ENCODE measurements at places on chromosomes 13 and 19.

- DNase-seq: no peak
Measured at GRCh38 chr13:113607889-113608635, 23.5 kb downstream of the TFDP1 start.

- no peak for DNase-seq
Measured at GRCh38 chr13:51832471-51833152, 12.4 kb downstream of the TMEM272 start.

DNA sequence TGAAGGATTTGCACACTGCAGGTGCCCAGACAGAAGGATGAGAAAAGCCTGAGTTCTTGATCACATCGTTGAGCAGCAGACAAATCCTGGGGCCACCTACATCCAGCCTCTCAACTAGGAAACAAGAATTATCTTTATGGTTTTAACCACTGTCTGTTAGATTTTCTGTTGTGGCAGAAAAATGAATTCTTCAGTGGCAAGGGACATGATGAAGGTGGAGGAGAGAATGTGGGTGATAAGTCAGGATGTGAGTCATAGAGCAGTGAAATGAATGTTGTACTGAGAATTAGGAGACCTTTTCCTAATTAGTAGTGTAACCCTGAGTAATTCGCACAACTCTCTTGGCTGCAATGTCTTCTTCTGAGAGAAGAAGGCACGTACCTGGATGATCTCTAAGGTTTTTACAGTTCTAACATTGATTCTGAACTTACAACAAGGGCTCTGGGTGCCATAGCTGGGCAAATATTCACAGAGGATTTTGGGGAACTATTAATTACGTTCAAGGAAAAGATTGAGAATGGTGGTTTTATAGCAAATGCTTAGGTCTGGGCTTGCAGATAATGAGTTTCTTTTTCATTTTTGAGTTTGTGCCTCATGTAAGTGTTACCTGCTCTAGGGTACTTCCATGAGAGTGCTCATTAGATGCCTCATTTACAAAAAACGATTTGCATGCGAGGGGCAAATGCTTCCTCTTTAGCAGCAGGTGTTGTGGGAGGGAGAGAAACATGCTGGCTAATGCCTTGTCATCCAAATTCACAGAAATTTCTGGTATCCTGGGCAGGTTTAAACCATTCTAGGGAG is 111.0 kb upstream of the KL start:
- no peak for DNase-seq

GRCh38 chr13:110425444-110425780 is 118.3 kb downstream of the COL4A2 start:
- DNase-seq: no peak

- no peak for DNase-seq
Measured at GRCh38 chr13:45582408-45583076, 33.0 kb downstream of the ERICH6B start.

Data from activated CD8-positive, alpha-beta memory T cell treated with anti-CD3 and anti-CD28 coated beads for 4 hours (primary cell).